ENCODE measurements at places on chromosomes 1 and 21.

GRCh38 chr1:194103101-194103500 is 916.7 kb upstream of the B3GALT2 start:
- DNase-seq = no peak

DNA sequence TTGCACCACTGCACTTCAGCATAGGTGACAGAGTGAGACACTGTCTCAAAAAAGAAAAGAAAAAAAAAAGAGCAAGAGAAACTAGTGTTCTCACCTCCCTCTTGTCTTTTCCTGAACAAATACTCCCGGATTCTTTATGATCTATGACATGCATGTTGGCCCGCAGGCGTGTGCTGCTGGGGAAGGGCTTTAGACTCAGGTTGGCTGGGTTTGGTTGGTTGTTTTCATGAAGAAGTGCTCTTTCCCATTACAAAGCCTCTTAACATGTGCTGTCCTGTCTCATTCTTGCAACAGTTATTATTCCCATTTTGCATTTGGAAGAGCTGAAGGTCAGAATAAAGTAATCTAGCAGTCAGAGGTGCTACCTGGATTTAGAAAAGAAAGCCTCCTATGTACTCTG is 79.5 kb downstream of the TRABD2B start:
- no peak for DNase-seq

DNA sequence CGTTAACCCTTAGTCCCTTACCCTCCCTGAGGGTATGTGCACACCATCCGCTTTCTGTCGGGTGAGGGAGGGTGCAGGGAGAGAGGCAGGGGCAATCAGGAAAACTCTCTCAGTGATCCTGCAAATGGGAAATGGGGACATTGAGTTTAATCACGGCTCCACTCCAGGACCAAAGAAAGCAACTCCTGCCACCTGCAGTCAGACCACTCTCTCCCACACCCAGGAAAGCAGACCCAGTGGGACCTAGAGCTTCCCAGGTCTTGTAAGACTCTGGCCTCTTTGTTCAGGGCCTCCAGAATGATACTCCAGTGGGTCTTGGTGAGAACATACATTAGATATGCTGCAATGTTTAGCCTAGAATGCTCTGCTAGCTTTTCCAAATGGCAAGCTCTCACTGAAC is 71.5 kb downstream of the GNG12 start:
- DNase-seq = no peak

DNA sequence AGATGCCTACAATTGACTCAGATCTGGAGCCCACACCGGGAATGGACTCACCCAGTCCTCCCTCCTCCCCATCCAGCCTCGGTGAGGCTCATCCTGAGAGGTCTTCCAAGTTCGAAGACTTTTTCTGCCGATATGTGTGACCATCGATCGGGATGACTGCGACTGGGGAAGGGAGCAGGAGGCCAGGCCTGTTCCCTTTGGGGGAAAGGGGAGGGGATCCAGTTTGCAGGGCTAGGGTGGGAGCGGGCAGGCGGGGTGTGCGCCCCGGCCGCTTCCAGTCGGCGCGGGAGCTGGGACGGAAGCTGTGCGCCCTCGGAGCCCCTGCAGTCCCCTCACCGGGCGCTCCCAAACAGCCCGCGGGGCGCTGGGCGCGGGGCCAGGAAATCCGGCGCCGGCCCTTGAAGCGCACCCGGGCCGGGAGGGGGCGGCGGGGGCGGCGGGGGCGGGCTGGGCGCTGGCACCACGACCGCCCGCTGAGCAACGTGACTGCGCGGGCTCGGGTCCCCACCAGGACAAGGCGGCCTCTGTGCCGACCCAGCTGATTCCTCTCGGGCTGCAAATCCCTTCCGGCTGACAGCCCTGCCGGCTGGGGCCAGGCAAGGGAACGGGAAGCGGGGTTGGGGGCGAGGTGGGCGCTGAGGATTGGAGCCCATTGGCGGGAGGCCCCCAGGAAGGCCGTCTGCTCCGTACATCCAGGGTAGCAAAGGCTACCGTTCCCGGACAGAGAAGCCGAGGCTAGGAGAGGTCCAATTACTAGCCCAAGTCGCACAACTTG is 103.9 kb downstream of the EBNA1BP2 start:
- no peak for DNase-seq

DNA sequence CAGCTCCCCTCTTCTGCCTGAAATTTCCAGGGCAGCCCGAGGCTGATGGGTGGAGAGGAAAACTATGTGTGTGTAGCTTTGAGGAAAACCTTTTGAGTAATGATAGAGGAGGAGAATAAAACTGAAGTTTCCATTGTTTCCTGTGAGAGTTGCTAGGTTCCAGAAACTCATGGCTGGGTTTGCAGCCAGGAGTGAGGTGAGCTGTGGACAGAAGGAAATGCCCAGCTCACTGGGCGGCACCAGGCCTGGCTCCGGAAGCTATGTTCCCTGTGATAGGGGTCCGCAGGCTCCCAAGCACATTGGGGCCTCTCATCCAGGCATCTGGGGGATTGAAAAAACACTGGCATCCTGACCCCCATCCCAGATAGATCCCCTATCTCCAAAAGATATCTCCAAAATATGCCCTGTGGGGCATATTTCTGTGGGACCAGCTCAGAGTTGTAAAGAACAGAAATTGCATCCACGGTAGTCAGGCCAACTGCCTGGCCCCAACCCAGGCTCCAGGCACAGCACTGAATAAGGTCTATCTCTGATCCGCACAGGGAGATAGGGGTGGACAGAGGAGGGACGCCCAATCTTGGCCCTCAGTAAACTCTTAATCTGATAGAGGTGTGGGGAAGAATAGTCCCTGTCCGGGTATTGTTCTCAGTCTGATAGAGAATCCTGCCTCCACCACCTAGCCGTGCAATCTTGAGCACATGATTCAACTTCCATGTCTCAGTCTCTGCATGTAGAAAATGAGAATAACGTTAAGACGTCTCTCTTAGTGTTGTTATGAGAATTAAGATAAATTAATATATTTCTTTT is 1.8 kb upstream of the HSPG2 start:
- DNase-seq = no peak

Measured in activated CD8-positive, alpha-beta memory T cell treated with anti-CD3 and anti-CD28 coated beads for 48 hours (primary cell).